AG09319 (cell line): ENCODE measurements at places on chromosomes 3 and 15.

DNA sequence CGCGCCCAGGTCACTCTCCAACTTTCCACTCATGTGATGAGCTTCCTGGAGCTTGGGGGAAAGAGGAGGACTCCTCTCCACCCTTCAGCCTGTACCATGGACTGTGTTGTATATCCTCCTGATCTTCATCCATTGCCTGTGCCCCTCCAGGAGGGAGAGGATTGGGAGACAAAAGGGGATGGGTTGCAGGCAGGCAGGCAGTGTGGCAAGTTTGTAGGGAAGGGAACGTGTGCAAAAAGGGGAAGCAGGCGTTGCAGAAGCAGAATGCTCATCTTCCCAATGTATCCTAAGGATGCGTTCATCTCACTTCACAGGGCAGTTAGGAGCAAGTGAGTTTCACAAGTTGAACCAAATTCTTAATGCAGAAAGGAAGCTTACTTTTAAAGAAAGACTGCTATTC lies 28.1 kb upstream of the GHSR start:
- no peak for DNase-seq

GRCh38 chr15:29544513-29545128 lies 275.0 kb upstream of the NSMCE3 start:
- DNase-seq, result no peak

GRCh38 chr15:37682304-37682703 lies 252.1 kb upstream of the TMCO5A start:
- no peak for DNase-seq

- DNase-seq, result no peak
These were observed 69.3 kb upstream of the ST8SIA2 start for GRCh38 chr15:92324101-92324963.

- DNase-seq, result no peak
These were observed 19.3 kb upstream of the NRROS start for GRCh38 chr3:196620161-196620604.

DNA sequence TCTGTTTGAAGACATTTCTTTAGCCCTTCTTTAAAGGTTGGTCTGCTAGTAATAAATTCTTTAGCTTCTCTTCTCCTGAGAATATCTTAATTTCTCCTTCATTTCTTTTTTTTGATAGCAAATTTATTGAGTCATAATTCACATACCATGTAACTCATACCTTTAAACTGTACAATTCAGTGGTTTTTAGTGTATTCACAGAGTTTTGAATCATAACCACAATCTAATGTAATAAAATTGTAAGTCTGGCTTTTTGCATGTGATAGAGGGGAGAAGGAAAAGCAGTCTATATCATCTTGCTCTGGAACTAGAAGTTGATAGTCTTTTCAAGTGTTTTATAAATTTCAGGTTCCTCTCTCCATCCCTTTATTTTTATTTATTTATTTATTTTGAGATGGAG lies 81.3 kb downstream of the APBA2 start:
- no peak for DNase-seq

- no peak for DNase-seq
These were observed 22.2 kb upstream of the ADCY5 start for GRCh38 chr3:123471106-123471505.
